ENCODE measurements at places on chromosomes 2 and 18. TPM values are rescaled to one million over a fixed set of nuclear protein-coding genes. Genes with fewer than 3 reads are reported as not detected.

CACNB4 gene
- 0.76 TPM for total RNA-seq

DNA sequence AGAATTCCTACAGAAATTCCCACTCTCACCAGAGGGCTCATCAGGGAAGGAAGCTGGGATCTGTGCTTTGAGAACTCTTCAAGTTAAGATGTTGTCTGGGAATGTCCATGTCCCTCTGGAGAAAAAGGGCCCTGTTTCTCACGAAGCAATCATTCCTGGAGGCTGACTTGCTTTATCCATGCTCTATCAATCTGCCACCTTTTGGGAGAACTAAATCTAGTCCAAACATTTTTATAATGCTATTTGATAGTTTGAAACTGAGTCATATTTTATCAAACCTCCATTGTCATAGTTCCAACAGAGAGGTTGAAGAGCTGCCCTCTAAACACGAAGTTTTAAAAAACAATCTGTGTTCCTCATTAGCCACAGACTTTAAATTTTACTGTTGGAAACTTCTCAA, 219.2 kb downstream of the MTX2 start:
- no peak for DNase-seq

GRCh38 chr2:8582191-8582590, 99.7 kb upstream of the ID2 start:
- DNase-seq = no peak

GRCh38 chr2:109636317-109636716, 22.2 kb downstream of the SOWAHC start:
- no peak for DNase-seq

DNA sequence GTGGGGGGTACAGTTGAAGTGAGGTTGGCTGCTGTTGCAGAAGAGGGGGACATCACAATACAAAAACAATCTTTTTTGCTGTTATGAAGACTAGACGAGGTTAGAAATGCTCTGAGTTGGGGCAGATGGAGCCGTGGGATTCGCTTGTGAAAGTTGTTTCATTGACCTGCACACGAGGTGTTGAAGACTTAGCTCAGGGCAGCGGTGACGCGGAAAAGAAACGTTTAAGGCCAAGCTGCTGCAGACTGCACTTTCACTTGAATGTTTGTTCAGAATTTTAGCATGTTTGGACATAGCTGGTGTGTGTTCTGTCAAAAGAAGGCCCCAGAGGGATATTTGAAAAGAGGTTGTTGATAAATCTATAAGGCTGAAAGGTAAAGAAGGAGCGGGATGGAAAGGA, 46.3 kb downstream of the MTCL1 start:
- DNase-seq = no peak

- no peak for DNase-seq
Observed at GRCh38 chr2:67346718-67347407, 50.3 kb upstream of the ETAA1 start.

- DNase-seq = no peak
Observed at GRCh38 chr2:233414777-233415570, 60.7 kb downstream of the DGKD start.
